ENCODE measurements at places on chromosomes 16 and 17. TPM values are rescaled to one million over a fixed set of nuclear protein-coding genes. Genes with fewer than 3 reads are reported as not detected.

Gene GP1BA
- total RNA-seq: 0.12 TPM

Gene KDM8
- 14.7 TPM for total RNA-seq

Gene KCNJ12
- 2.8 TPM for total RNA-seq

Gene MYO15A
- total RNA-seq: 18.6 TPM

Gene OSBPL7
- 7.3 TPM for total RNA-seq

Data from testis (tissue), 5 donors.